Keratinocyte (primary cell): ENCODE measurements at places on chromosomes 11 and 22. TPM values are rescaled to one million over a fixed set of nuclear protein-coding genes. Genes with fewer than 3 reads are reported as not detected.

KCNJ11 gene
- polyA plus RNA-seq: 0.03 TPM in 1 of 3 replicates, not detected in the others

OR9G1 gene
- polyA plus RNA-seq: not detected in 3 replicates

PDE2A gene
- polyA plus RNA-seq: 0.38 to 0.94 TPM (median 0.81 TPM) in 3 replicates

ACTN3 gene
- polyA plus RNA-seq: not detected in 3 replicates

TSPAN18 gene
- polyA plus RNA-seq: not detected in 3 replicates

OR52B4 gene
- not detected in 3 replicates for polyA plus RNA-seq

OR52D1 gene
- polyA plus RNA-seq: not detected in 3 replicates
